ENCODE measurements at places on chromosomes 6 and 20.

GRCh38 chr6:137787016-137787415, 80.0 kb upstream of the TNFAIP3 start:
- no peak for DNase-seq

GRCh38 chr6:56930846-56931245, 24.1 kb upstream of the BEND6 start:
- no peak for DNase-seq

GRCh38 chr6:121222656-121223055, 111.6 kb downstream of the TBC1D32 start:
- DNase-seq = no peak

DNA sequence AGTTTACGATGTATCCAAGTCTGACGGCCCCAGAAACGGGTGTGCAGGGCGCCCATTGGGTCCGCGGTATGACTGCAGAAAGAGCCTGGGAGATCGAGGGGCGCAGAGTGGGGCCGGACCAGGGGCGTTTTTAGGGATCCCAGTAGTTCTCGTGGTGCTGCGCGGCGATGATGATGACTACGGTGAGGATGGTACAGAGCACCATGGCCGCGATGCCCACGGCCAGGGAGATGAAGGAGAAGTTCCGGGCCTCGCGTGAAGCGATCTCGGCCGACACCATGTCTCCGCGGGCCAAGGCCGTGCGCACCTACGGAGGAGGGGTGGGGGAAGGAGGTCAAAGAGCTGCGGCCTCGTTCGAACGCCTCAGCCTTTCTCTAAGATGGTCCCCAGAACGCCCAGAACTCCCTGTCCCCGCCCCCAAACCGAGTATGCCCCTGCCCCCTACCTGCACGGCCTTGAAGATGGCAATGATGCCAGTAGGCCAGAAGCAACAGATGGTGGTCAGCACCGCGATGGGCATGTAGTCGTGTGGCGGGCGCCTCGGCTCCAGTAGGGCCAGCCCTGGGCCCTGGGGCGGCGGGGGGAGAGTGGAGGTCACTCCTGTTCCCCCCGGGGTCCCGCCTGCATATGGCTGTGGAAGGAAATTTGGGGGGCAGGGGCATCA, 2.5 kb downstream of the PRRT1 start:
- DNase-seq = no peak

Measured in stimulated activated CD8-positive, alpha-beta memory T cell treated with anti-CD3 and anti-CD28 coated beads, Interleukin-7, amount 100 ng/mL, for 4 hours (primary cell).